ENCODE measurements at places on chromosomes 3 and 15.

DNA sequence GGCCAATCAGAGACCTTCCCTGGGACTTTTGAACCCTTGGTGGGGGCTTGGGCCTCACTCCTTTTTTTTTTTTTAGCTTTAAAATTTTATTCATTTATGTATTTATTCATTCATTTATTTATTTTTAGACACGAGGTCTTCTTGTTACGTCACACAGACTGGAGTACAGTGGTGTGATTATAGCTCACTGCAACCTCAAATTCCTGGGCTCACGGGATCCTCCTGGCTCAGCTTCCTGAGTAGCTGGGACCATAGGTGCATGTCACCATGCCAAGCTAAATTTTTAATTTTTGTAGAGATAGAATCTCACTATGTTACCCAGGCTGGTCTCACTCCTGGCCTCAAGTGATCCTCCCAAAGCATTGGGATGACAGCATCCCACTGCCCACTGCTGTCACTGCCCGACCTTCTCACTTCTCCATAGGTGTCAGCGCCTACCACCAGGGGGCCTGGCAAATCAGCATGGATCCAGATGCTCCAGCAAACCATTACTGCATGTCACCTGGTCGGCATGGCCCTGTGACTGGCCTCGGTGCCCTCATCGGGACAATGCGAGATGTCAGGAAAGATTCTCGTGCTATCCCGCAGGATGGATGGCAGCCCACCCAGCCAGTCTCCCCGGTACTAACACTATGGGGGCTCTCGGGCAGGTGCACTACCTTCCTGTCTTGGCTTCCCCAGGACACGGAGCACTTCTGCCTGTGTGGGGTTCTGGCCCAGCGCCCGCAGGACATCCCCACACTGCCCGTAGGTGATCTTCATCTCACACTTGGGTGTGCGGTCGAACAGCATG is 3.0 kb downstream of the MYL3 start:
- no peak for DNase-seq

DNA sequence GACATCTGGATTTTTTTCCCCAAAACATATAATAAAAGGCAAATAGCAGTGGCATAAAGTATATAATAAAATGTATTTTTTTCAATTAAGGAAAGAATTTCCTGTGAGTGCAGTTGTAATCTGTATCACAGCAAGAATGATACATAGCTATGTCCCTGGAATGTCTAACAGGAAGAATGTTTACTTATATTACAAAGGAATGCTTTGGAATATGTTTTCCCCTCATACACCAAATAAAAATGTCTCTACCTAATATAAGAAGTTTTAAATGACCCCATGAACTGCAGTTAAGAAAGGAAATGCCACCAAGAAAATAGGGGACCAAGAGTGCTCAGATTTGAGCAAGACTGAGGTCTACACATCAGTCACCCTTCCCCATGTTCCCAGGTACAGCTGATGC is 38.0 kb upstream of the ATP11B start:
- DNase-seq = no peak

- DNase-seq = no peak
Observed at GRCh38 chr3:133910422-133910821, 14.7 kb upstream of the RAB6B start.

GRCh38 chr3:152253514-152253913 is 15.2 kb upstream of the MBNL1 start:
- no peak for DNase-seq

DNA sequence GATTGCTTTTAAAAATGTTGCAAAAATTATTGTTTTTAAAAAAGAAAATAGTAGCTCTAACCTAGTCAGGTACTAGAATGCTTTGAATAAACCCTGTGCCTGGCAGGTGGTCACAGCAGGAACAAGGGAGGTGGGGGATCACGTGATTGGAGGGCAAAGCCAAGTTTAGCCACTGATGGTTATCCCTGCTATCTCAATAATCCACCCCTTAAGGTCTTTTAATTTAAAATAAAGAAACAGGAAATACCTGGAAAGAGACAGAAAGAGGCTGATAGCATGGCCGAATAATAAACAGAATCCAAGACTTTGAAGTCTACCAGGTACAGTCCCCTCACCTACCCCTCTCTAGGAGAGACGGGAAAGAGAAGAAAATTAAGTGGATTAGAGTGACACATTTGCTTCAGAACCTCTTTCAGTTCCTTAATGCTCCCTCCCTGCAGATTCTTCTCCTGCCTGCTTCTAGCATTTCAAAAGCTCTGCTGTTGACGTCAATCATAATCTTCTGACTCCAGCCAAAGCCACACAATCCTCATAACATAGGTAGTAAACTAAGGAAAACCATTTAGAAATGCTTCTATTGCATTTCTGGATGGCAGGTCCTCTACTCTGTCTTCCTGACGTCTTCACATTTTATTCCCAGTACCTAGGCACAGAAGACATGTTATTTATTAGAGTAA is 303.4 kb upstream of the MME start:
- DNase-seq = no peak

DNA sequence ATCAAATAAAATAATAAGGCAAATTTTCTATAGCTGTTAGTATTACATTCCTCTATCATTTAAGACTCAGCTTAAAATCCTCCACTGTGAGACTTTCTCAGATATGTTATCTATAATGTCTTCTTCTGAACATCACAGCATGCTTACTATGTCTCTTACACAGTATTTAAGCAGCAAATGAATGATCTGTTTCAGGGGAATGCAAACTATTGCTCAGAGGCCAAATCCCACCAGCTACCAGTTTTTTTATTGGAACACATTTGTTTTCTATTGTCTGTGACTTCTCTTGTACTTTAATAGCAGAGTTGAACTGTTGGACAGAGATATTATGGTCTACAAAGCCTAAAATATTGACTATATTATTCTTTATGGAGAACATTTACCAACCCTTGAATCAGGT is 59.6 kb downstream of the C3orf38 start:
- DNase-seq = no peak

DNA sequence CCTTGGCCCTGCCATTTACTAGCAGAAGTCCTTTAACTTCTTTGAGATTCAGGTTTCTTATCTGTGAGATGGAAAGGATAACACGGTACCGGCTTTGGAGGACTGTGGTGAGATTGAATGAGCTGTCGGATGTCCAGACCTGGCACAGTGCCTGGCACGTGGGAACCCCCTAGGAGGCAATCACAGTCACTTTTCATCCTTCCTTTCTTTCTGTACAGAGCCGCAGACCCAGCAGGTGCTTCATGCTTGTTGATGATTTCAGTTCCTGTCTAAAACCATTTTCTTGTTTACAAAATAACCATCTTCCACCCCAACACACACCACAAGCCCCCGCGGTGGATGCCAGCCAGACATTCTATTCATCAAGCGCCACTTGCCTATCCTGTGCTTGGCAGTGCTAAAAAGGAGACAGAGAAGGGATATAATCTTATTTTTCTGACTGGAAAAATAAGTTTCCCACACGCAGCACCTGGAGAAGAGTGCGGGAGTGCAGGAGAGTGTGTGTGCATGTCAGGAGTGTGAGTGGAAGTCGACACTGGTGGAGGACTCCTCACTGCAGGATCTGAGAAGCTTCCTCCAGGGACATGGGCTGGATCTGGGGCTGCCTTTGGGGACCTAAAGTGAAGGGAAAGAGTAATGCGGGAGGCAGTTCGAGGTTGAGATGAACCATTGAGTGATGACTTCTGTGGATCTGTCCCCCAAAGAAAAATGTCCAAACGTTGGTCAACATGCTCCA is 85.7 kb downstream of the ST6GAL1 start:
- DNase-seq = no peak

DNA sequence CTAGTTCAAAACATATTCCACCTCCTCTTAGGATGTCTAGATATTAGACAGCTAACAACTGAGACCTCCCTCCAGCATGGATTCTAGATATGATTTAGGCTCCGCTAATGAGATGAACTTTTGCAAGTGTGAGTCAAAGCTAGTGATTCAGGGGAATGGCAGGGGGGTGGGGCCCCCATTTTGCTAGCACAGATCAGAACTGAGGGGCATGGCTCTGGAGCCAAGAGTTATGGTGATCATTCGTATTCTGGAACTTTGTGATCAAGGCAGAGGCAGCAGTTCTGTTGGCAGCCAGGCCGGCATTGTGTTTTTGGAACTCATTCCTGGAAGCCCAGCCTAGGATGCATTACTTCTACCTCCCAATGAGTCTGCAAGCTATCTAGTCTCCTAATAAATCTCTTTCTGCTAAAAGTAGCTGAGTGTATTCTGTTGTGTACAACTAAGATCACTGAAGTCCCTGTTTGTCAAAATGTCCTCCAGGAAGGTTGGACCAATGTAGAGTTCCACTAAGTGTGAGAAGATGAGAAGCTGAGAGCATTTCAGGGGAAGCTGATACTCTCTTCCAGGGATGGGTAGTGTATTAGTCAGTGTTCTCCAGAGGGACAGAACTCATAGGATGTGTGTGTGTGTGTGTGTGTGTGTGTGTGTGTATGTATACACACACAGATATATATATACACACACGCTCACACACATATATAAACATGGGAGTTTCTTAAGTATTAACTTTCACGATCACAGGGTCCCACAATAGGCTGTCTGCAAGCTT is 312.7 kb downstream of the TLE3 start:
- DNase-seq = no peak

GRCh38 chr15:39888809-39889208 is 31.3 kb downstream of the GPR176 start:
- no peak for DNase-seq

Measured in T47D (cell line).